Left ventricle myocardium inferior (tissue), 1 donor: ENCODE measurements at places on chromosomes 6 and 20. TPM values are rescaled to one million over a fixed set of nuclear protein-coding genes. Genes with fewer than 3 reads are reported as not detected.

DNA sequence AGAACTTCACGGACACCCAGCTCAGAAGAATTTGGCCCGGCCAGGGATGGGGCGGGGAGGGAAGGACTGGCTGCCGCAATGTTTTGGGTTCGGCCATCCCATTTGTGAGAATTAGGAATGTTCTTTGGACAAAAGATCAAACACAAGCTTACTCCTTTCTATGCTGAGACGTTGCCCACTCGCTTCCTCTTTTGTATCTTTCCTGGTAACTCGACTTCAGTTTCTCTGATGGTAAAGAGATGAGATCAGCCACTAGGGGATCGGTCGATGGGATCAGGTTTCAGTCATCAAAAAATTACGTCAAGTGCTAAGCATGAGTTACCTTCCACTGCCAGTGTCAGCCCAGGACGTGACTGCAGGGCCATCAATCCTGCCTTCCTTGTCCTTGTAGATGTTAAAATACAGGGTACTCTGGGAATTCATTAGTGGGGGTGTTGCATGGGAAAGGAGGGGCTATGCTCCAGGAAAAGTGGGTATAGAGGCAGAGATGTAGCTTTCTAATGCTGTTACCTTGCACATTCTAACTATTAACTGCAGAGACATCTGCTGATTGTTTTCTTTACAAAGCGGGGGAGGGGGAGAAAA lies 190.2 kb downstream of the TSHZ2 start:
- DNase-seq: peak; percentile 29

DNA sequence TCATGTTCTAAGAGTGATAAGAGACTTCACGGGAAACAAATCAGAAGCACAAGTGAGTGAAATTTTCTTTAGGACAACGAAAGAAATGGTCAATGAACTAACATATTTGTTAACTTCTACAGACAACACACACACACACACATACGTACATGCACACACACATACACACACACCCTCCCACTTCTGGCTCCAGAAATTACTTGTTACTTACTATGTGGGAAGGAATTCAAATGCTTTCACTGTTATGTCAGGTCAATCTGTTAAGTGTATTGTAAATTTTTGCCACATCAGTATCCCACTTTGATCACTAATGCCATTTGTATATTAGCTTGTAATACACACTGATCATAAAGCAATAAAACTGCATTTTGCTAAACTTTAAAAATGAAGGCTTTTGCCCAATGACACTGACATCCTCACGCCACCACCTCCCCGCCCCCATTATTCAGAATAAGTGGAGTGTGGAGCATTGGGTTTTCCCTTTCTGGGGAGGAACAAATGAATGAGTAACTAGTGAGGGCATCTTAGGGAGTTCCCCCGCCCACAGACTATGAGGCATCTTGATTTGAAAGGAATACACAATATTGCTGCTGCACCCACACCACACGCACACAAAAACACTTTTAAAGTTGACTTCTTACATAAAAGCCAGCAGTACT lies 76.2 kb downstream of the ATXN1 start:
- DNase-seq: no peak

GRCh38 chr20:38604873-38605303 lies 3.3 kb downstream of the ARHGAP40 start:
- DNase-seq: no peak

- DNase-seq: no peak
These were observed 576.3 kb downstream of the PKHD1 start for GRCh38 chr6:51511081-51511480.

DNA sequence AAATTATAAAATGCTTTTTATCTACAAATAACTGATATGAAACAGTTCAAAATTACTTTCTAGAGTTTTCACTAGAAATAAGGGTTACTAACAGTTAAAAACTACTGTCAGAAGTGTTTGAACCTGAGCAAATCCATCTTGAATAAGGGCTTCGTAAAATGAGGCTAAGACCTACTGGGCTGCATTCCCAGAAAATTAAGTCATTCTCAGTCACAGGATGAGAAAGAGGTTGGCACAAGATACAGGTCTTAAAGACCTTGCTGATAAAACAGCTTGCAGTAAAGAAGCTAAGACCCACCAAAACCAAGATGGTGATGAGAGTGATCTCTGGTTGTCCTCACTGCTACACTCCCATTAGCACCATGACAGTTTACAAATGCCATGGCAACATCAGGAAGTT lies 93.7 kb downstream of the PLG start:
- no peak for DNase-seq

Gene IL17A
- total RNA-seq: not detected

Gene AVP
- total RNA-seq: 0.38 TPM

Gene SIRPD
- not detected for total RNA-seq
